Stimulated activated CD4-positive, alpha-beta T cell treated with anti-CD3 and anti-CD28 coated beads, Interleukin-4, amount 100 ng/mL, for 48 hours (primary cell): ENCODE measurements at places on chromosomes 2 and 18.

DNA sequence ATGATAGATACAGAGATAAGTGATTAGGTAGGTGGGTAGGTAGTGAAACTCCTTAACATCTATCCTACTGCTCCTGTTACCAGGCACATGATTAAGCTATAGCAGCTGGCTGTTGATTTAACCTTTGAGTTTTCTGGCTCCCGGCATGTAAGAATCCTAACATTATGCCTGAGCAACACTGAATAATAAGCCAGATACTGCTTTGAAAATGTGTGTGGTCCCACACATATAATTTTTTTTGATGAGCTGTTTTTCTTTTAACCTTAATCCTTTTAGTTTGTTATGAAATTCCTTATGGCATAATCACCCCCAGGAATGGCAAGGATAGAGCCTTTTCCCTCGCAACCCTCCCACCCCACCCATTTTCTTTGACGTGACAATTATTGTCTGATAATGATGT is 104.2 kb upstream of the NEUROD1 start:
- DNase-seq = no peak

GRCh38 chr2:230296917-230297316 is 30.1 kb upstream of the SP140L start:
- no peak for DNase-seq

DNA sequence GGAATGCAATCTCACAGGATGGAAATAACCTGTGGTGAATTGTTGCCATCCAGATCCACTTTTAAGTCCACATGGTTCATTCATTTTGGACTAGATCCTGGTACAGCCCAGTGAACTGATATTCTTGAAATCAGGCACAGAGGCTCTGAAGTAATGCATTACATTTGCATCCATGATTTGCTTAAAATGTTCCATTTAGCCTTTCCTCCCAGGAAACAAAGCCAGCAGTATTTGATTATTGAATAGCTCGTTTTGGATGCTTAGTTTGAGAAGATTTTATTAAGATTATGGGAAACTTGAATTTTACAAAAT is 995.8 kb upstream of the CDH2 start:
- DNase-seq = no peak

GRCh38 chr18:79580498-79581171 is 99.0 kb upstream of the CTDP1 start:
- DNase-seq = no peak
